GM19239 (cell line): ENCODE measurements at places on chromosomes 12 and 14.
A peak's percentile ranks its signal among the peaks of the same experiment; 100 is the strongest.

DNA sequence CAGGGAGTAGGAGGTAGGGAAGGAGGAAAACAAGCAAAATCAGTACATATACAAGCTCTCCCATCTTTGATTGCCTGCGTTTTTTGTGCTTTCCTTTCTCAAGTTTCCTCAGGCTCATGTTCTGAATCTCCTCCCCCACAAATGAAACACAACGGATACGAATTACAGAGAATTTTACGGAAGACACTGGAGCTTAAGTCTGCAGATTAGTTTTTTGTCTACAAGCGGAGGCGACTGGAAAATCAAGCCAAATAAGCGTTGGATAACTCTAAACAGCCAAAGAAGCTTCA is 612 bp downstream of the WBP11 start:
- DNase-seq = no peak

GRCh38 chr12:3759878-3760277 is 7.0 kb upstream of the CRACR2A start:
- DNase-seq = no peak

DNA sequence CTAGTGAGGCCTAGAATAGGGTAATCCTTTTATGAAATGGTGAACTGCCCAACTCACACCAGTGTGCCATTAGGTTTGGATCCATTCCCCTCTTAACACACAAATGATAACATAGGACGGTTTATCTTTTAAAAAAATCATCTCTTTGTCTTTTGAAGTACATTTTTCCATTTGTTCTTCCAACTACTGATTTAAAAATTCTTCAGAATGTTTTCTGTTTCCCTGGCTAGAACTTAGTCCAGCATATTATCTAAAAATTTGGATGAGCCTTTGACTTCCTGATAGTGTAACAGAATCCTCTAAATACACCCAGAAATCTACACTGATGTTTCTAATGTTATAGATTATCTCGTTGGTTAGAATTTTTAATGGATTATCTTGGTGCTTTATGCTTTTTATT is 249.7 kb upstream of the NPAS3 start:
- DNase-seq = no peak

- DNase-seq = no peak
Measured at GRCh38 chr12:44603701-44604100, 272.4 kb downstream of the NELL2 start.

GRCh38 chr14:69487226-69487625 is 2.7 kb downstream of the PLEKHD1 start:
- no peak for DNase-seq

- DNase-seq = no peak
Measured at GRCh38 chr12:95857156-95857555, 1.6 kb upstream of the SNRPF start.

DNA sequence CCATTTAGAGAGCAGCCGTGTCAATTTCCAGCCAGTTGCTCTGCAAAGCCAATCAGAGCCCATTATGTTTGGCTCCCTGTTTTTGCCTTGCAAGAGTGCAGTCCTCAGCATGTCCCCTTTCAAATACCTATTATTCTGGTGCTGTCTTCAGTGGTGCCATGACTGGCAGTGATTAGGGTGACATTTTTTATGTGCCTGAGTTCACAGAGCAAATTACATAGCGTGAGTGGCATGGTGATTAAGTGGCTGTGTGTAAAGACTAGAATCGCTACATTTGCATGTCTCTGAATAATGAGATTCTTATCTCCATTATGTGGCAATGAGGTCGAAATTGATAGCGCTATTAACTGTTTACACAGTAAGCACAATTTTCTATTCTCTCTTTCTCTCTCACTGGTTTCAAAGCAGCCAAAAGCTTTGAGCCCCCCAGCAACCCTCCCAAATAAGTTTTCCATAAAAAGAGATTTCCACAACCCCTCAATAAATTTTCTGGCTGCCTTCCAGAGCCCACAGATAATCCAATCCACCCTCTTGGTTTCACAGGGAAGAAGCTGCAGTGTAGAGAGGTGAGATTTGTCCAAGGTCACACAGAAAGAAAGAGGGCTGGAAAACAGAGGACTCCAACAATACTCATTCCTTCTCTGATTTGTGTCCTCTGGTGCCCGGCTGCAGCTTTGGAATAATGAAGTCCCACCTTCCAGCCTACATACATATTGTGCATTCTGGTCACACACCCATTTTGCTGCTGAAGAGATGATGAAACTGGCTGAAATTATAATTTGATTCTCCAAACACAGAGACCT is 58.8 kb upstream of the NUDT4 start:
- no peak for DNase-seq

- peak; percentile 54 for DNase-seq
Measured at GRCh38 chr14:88492272-88493089, 62.3 kb downstream of the PTPN21 start.

GRCh38 chr12:95446506-95446900 is 27.4 kb upstream of the METAP2 start:
- DNase-seq = no peak

GRCh38 chr12:122517877-122518276 is 8.9 kb downstream of the RSRC2 start:
- DNase-seq = no peak

DNA sequence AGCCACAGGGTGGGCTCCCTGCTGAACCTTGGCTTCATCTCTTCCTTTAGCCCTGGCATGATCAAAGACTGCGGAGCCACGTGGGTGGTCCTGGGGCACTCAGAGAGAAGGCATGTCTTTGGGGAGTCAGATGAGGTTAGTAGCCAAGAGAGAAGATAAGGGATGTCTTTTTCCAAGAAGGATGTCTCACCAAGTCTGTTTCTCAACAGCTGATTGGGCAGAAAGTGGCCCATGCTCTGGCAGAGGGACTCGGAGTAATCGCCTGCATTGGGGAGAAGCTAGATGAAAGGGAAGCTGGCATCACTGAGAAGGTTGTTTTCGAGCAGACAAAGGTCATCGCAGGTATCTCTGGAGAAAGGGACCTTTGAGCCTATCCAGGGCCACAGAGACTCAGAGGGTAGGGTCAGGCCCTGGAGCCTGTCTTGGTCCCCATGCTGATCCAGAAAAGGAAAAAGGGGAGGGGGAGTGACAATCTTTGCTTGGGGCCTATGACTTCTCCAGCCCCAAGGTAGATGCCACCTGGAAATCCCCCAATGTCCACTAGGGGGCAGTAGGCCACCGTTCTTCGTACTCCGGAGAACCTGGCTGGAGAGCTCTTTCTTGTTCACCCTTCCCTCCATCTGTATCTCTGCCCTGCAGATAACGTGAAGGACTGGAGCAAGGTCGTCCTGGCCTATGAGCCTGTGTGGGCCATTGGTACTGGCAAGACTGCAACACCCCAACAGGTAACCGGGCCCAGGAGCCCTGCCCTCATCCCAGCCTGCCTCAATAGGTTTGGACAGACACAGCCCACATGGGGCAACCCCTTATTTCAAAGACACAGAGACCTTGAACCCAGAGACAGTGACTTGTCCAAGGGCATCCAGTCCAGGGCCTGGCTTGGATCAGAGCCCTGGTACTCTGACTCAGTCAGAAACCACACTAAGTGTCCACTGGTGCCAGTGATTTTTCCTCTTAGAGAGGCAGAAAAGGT is 2.0 kb downstream of the TPI1 start:
- peak; percentile 73 for DNase-seq

- no peak for DNase-seq
Measured at GRCh38 chr12:80443974-80444666, at the start of gene PTPRQ. TSS of gene PTPRQ (plus strand) at chr12:80444235. CDS start at chr12:80444346, 111 bp downstream.

GRCh38 chr14:104355101-104356019 is 217.0 kb downstream of the KIF26A start:
- DNase-seq = no peak

GRCh38 chr14:68884031-68885030 is 91.5 kb upstream of the ZFP36L1 start:
- no peak for DNase-seq

GRCh38 chr14:94682061-94682516 is 69.9 kb downstream of the SERPINA3 start:
- no peak for DNase-seq

DNA sequence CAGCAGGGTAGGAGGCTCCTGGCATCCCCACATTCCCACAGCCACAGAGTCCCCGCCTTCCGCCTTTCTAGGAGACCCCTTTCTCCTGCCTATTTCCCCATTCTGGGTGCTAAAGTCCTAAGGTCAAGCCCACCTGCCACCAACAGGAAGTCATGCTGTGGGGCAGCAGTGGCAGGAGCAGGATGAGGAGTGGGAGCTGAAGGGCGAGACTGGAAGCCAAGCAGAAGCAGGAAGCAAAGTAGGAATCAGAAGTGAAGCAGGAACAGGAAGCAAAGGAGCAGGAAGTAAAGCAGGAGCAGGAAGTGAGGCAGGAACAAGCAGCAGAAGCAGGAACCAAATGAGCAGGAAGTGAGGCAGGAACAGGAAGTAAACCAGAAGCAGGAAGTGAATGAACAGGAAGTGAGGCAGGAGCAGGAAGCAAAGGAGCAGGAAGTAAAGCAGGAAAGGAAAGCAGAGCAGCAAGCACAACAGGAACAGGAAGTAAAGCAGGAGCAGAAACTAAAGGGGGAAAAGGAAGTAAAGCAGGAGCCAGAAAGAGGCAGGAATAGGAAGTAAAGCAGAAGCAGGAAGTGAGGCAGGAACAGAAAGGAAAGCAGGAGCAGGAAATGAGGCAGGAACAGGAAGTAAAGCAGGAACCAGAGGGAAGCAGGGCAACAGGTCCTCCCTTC is 38.3 kb upstream of the RIMBP2 start:
- no peak for DNase-seq

DNA sequence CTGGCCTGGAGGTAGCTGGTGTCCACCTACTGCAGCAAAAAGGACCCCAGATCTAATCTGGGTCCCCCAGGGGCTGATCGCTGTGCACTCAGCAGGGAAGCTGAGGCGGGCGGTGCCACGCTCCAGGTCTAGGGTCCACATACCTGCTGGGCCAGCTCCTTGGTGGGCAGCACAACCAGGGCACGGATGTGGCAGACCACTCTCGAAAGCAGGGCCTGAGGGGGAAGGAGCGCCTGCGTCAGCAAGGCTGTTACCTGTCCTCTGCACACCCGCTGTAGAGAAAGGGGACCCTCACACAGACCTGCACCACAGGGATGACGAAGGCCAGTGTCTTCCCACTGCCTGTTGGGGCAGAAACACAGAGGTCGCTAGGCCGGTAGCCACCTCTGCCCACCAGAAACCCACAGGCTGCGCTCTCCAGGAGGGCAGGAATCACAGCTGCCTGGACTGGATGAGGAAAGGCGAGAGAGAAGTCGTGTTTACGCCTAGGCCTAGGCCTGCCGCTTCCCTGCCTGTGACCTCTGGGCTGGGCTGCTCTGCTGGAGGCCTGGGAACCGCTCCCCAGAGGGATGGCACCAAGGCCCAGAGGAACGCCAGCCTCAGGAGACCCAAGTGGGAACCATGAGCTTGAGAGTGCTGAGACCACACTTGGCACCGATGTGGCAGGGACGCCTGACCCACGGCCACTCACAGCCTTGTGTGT is 2.0 kb downstream of the DDX51 start:
- DNase-seq = no peak

GRCh38 chr14:68956724-68957123 is 22.4 kb downstream of the ACTN1 start:
- no peak for DNase-seq

DNA sequence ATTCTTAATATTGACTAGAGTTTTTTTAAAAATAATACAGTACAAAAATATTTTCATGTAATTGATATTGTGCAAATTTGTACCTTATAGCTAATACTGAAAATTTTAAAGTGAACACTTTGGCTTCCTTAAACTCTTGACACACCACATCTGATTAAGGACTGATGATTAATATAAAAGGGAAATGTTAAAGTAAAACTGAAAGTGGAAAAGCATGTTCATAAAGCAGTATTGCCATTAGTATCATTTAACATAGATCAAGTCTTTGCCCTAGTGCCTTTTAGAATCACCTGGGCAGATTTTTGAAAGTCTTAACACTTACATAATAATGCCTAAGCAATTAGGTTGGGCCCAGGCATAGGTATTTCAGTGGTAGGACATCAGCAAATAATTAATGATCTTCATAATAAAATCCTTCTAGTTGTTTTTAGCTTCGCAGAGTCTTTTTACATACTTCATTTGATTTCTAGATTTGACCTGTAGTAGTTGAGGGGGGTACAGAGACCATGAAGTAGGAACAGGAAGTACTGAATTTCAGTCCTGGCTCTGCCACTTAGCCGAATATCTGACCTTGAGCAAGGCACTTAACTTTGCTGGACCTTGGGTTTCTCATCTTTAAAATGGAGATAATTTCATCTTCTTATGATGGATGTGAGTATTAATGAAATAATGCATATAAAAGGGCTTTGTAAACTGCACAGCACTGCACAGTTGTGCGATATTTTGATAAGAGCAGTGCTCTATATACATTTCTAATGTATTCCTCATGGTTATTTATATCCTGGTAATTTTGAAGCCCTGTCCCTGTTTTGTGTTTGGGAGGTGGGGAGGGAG is 43.7 kb downstream of the MARK3 start:
- no peak for DNase-seq

GRCh38 chr12:50024805-50025186 is 498 bp downstream of the RACGAP1 start:
- no peak for DNase-seq

DNA sequence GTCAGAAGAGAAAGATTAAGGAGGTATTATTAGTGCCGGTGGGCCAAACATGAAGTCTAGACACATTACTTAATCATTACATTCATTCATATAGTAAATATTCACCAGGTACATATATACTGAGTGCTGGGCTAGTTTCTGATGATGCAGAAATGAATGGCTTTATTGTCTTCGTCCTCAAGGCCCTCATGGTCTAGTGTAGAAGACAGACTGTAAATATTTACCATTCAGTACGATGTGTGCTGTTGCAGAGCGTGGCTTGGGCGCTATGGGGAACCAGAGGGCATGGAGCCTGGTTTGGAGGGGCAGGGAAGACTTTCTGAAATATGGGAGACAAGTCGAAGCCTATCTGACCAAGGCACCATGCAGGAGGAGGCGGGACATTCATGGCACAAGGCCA is 37.0 kb upstream of the TCL1B start:
- DNase-seq = no peak

DNA sequence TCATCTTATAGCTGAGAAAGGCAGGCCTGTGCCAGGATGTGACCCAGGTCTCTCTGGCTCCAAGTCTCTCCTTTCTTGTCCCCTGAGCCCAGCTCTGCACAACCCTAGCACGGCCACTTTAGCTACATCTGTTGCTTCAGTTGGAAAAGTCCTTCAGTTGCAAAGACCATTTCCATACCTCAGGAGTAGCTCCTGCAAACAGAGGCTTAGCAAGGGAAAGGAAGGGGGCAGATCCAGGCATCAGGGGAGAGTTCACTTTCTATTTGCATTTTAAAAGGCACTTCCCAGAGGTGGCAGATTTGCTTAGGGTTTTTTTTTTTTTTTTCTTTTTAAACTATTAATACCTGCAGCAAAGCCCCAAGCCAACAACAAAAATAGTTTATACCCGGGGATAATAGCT is 3.0 kb upstream of the PITPNM2 start:
- DNase-seq = no peak

- DNase-seq = no peak
Measured at GRCh38 chr12:21911832-21912231, 29.4 kb downstream of the ABCC9 start.

DNA sequence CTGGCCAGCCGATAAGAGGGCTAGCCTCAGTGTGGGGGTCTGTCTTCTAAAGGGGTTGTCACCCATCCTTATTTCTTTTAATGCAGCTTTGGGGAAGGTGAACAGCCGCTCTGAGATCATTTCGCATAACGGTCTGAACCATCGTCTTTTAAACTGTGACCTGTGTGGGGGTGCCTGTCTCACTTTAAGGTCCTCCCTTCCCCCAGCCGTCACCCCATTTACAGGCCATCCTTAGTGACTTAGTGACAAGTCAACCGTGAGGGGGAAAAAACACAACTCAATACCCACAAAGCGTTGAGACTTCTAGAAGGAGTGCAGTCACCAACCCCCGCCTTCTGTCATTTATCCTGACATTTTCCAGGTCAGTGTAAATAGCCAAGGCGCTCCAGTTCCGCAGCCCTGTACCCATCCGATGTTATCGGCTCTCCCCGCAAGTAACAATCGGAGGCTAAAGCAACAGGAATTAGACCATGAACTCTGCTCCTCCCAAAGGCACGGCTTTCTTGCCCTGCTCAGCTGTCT is 505 bp upstream of the DENND5B start:
- DNase-seq = no peak
